ENCODE measurements at places on chromosomes 1 and 21. TPM values are rescaled to one million over a fixed set of nuclear protein-coding genes. Genes with fewer than 3 reads are reported as not detected.
A peak's percentile ranks its signal among the peaks of the same experiment; 100 is the strongest.

GRCh38 chr1:157652859-157653493, 47.6 kb downstream of the FCRL3 start:
- H3K4me1 ChIP-seq: no peaks in the 10 kb centered on the region
- DNase-seq: no peak
- H3K4me3 ChIP-seq: no peak overlapping the region
- H3K27me3 ChIP-seq: no peaks in the 10 kb centered on the region

DNA sequence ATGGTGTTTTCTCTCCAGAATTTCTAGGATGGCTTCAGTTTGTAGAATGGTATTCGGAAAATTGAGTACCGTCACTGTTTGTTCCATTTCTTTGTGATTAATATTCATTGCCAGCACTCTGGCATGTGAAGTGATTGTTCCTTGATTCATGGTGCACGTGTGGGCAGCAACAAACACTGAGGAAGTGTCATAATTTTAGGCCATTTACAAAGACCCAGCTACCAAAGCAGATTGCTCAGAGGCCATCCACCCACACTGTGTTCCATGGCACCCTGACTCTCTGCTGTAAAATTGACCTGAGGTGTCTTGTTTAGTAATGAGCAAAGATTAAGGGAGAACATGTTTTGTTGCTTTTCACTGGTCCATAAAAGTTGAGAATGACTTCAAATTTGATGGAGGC, 250.9 kb upstream of the FMN2 start:
- no peak for DNase-seq
- H3K27ac ChIP-seq: no peak overlapping the region
- H3K4me1 ChIP-seq: no peaks in the 10 kb centered on the region
- H3K27me3 ChIP-seq: no peaks in the 10 kb centered on the region
- H3K36me3 ChIP-seq: no peaks in the 10 kb centered on the region

- no peak overlapping the region for H3K27ac ChIP-seq
- no peaks in the 10 kb centered on the region for H3K36me3 ChIP-seq
- H3K4me1 ChIP-seq: peaks cover 23% of the 10 kb centered on the region
- no peaks in the 10 kb centered on the region for H3K27me3 ChIP-seq
- no peak overlapping the region for H3K4me3 ChIP-seq
- no peak for DNase-seq
Observed at GRCh38 chr1:247113094-247113497, 8.9 kb upstream of the ZNF669 start.

- peaks cover 39% of the 10 kb centered on the region for H3K4me1 ChIP-seq
- no peak overlapping the region for H3K4me3 ChIP-seq
- DNase-seq: peak; percentile 75
- H3K36me3 ChIP-seq: no peaks in the 10 kb centered on the region
Observed at GRCh38 chr1:168613691-168614231, 37.4 kb downstream of the XCL1 start.

DNA sequence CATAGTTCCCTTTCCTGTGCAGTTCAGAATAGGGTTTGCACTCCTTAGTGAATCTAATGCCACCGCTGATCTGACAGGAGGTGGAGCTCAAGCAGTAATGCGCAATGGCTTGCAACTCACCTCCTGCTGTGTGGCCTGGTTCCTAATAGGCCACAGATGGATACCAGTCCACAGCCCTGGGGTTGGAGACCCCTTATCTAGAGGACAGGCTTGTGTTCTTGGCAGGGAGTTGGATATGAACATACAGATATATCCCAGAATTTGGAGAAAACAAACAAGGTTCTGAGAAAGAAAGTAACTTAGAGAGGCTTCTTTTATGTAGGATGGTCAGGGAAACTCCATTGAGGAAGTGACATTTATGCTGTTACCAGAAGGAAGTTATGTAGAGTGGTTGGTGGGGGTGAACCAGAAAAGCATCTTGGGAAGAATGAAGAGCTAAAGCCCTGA, 5.1 kb upstream of the PTPRC start:
- H3K36me3 ChIP-seq: no peaks in the 10 kb centered on the region
- no peak overlapping the region for H3K4me3 ChIP-seq
- no peaks in the 10 kb centered on the region for H3K27me3 ChIP-seq
- DNase-seq: no peak
- H3K4me1 ChIP-seq: no peaks in the 10 kb centered on the region

The AMIGO1 gene
- 0.60 TPM for polyA plus RNA-seq

The HAO2 gene
- not detected for polyA plus RNA-seq

The RFX5 gene
- polyA plus RNA-seq: 46.6 TPM

The TNNT2 gene
- polyA plus RNA-seq: 4.8 TPM

The ELF3 gene
- 569 TPM for polyA plus RNA-seq

Data from sigmoid colon (tissue), 7 donors.